Activated CD8-positive, alpha-beta memory T cell treated with anti-CD3 and anti-CD28 coated beads, Interleukin-2, amount 10 ng/mL, durations not matched to agents 7 days and 5 days (primary cell): ENCODE measurements at places on chromosomes 12 and 14. TPM values are rescaled to one million over a fixed set of nuclear protein-coding genes. Genes with fewer than 3 reads are reported as not detected.

DNA sequence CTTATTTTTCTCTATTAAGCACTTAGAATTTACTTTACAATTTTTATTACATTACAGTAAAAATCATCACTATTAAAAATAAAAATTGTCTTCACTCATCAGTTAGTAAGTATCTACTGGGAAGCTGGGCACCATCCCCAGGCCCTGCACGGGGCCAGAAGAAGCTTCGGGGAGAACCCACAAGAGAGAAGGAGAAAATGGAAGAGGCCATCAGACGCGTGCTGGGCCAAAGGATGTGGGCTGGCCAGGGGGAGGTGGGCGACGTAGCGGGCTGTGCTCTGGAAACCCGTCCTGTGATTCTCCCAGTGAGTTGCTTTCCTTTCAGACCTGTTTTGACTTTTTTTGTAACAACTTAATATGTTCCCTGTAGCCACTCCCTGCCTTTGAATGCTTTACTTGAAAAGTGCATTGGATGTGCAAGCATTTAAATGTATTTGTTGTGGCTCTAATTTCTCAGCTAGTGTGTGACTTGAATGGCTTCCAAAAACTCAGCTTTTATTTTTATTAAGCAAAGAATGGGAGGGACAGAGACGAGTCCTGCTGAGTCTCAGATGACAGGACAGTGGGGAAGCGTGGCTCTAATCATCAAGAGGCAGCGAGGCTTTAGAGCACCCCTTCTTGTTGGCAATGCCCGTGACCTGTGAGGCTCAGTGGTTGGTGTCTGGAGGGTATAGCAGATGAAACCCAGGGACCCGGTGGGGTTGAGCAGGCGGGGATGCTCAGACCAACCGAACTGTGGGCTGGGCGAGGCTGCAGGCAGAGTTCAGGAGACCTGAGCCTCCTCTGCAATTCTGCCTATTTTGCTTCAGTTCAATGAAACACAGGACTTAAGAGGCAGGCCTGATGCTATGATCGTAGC, 38.8 kb downstream of the SYNE3 start:
- DNase-seq = no peak

SMCO2 gene
- total RNA-seq = 0.91 TPM

- DNase-seq = no peak
These were observed 197.0 kb downstream of the TMTC2 start for GRCh38 chr12:82883394-82884355.

GRCh38 chr12:14514946-14515345, 52.7 kb downstream of the PLBD1 start:
- DNase-seq = no peak

KDM5A gene
- 101 TPM for total RNA-seq

CD69 gene
- 76.0 TPM for total RNA-seq

DNA sequence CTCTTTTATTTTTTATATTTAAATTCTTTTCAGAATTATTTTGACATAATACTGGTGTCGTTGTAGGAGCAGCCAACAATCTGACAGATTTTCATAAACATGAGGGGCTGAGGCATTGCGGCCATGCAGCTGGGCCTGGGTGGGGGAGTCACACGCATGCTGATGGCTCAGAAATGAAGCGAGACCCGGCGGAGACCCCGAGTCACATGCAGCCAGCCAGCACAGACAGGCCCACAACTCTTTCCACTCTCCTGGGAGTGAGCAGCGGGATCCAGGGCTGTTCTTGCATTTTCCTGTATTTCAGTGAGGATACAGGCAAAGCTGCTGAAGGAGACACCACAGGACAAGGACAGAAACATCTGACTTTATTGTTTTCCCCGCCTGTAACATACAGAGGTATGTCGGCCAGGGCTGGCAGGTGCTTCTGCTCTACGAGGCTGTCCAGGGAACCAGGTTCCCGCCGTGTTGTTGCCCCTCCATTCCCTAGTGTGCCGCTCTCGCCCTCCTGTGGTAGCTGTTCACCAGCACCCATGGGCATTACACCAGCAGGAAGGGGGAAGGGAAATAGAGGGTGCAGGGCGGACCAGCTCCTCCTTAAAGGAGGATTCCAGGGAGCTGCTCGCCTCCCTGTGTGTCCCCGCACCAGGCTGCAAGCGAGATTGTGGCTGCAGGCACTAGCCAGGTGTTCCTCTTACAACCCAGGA, 30.5 kb downstream of the FZD10 start:
- DNase-seq = no peak

- no peak for DNase-seq
These were observed 60.2 kb downstream of the PRKCH start for GRCh38 chr14:61381553-61381952.

DNA sequence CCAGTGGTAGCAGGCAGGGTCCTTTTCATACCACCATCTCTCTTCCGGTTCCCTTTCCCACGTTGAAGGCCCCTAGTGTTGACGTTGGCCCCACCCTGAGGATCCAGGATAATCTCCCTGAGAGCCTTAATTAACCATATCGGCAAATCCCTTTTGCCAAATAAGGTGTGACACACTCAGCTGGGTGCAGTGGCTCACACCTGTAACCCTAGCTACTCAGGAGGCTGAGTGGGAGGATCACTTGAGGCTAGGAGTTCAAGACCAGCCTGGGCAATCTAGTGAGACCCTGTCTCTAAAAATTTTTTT, 2.8 kb upstream of the TMEM119 start:
- no peak for DNase-seq

INHBC gene
- not detected for total RNA-seq

- no peak for DNase-seq
These were observed 93.6 kb downstream of the DIP2B start for GRCh38 chr12:50598321-50598862.

DNA sequence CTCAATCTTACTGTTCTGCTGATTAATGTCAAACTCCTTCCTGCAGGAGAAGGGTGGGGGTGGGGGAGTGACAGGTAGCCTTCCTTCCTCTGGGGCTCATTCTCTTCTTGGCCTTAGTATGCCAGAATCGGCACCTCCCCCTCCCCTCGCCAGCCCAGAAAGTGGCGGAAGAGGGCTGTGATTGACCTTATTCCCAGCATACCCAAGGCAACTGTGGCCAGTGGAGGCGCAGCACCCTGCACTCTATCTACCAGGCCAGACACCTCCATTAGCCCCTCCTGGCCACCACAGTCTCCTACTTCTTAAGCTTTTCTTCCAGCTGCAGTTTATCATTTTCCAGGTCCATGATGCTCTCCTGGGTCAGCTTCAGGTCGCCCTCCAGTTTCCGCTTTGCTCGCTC, 15.5 kb downstream of the MYH6 start:
- DNase-seq = no peak

DNA sequence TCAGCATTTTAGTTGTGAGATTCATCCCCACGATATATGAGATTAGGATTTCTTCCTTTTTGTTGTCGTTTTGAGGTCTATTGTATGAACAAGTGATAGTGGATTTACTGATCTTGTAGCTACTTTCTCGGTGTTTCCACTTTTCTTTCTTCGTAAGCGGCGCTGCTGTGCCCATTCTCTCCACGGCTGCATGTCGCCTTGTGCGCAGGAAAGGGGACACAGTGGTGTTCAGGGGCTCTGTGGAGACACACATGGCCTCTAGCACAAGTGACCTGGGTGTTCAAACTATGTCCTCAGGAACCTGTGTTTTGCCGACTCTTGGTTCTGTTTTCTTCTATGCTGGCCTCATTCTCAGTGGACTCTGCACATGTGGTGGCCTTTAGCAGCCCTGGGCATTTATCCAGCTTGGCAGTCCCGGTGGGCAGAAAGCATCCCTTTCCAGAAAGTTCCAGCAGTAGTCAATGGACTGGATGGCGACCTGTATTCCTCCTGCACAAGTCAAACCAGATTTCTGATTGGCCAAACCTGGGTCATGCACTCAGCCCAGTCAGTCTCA, 18.7 kb downstream of the CKAP4 start:
- DNase-seq = no peak

- DNase-seq = no peak
These were observed 9.0 kb downstream of the ACTN1 start for GRCh38 chr14:68970038-68970612.

GRCh38 chr14:39426605-39427004, 5.6 kb downstream of the FBXO33 start:
- no peak for DNase-seq

GRCh38 chr14:96274122-96274521, 18.1 kb downstream of the BDKRB1 start:
- peak; percentile 34 for DNase-seq

DNA sequence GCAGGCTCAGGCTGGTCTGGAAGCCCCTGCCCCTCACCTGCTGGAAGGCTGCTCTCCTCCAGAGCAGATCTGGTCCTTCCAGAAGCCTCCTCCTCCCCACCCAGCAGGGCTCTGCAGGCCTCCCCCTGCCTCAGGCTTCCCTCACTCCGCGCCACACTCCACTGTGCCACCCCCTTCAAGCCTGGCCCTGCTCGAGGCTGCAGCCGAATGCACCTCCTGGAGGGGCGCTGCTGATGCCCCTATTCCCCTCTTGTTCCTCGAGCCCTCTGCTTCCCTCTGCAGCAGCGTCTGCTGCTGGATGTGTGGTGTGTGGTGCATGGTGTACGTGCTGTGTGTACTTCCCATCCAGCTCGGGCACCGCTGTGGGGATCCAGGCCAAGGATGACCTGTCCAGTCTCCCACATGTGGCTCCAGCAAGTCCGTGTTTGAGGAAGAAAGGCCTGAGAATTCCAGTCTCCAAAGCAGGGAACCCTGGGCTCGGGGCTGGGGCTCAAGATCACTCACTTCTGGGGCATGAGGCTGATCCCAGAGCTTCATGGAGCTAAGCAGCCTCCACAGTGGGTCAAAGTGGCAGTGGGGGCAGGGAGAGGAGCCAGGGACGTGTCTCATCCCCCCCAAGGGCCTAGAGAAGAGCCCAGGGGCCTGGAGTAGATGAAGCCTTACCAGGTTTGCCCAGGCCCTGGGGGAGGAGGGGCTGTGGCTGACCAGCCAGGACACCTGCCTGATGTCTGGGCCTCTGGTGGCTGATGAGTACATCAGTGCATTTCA, 136.0 kb upstream of the C14orf180 start:
- DNase-seq = peak; percentile 39

- DNase-seq = no peak
These were observed 391.3 kb upstream of the FOXG1 start for GRCh38 chr14:28375295-28375694.

- DNase-seq = no peak
These were observed 7.4 kb downstream of the RBP5 start for GRCh38 chr12:7121324-7121723.

NRXN3 gene
- not detected for total RNA-seq

- DNase-seq = no peak
These were observed 35.7 kb upstream of the HIF1A start for GRCh38 chr14:61659582-61659981.

GRCh38 chr12:103960616-103961227, 5.0 kb upstream of the TDG start:
- no peak for DNase-seq

- no peak for DNase-seq
These were observed 19.4 kb downstream of the NUMB start for GRCh38 chr14:73438993-73439392.

GRCh38 chr12:41919048-41919447, 225.6 kb downstream of the GXYLT1 start:
- DNase-seq = no peak

- DNase-seq = no peak
These were observed 1.8 kb upstream of the RAB5B start for GRCh38 chr12:55972042-55972441.

GRCh38 chr12:79274501-79275064, 410.0 kb downstream of the SYT1 start:
- DNase-seq = no peak

GRCh38 chr12:11978726-11979384, 91.9 kb upstream of the BCL2L14 start:
- no peak for DNase-seq
